Stimulated activated CD4-positive, alpha-beta T cell treated with anti-CD3 and anti-CD28 coated beads, Interleukin-12 subunit alpha, Interleukin-12 subunit beta, amount 100 ng/mL, for 24 hours (primary cell): ENCODE measurements at places on chromosomes 1 and 21.

DNA sequence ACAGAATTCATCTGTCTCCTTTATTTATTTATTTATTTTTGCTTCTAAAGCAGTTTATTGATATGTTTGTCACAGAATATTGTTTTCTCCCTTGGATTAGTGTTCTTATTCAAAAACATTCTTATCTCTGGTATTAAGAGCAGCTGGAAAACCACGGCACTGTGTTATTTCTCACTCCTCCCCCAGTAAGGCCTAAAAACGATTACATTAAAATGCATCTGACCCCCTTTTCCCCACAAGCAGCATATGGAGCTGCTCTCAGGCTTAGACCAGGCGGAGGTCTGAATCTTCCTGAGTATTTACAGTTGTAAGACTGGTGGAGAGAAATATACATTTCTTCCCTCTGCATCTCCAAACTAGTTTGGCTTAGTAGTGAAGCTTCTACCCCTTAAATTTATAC is 86.8 kb downstream of the HLX start:
- DNase-seq = no peak

DNA sequence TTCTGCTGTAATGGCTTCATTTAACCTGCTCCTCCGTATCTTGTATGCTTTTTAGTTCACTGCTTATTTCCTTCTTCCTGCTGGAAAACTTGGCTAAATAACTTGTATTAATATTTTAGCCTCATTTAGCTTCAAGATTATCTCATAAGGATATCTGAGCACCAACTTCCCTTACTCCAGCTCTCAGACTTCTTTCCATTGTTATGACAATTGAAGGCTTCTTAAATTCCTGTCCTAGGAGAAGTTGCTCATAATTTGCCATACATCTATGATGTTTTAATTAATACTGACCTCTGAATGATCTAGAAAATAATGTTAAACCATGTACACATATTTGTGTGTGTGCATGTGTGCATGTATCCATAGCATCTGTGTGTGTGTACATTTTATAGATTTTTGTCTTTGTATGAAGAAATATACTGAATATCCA is 1524.4 kb upstream of the TPTE start:
- DNase-seq = no peak

GRCh38 chr1:115329965-115330364 is 8.1 kb downstream of the NGF start:
- DNase-seq = no peak

GRCh38 chr1:192581131-192581927 is 5.8 kb downstream of the RGS1 start:
- no peak for DNase-seq

DNA sequence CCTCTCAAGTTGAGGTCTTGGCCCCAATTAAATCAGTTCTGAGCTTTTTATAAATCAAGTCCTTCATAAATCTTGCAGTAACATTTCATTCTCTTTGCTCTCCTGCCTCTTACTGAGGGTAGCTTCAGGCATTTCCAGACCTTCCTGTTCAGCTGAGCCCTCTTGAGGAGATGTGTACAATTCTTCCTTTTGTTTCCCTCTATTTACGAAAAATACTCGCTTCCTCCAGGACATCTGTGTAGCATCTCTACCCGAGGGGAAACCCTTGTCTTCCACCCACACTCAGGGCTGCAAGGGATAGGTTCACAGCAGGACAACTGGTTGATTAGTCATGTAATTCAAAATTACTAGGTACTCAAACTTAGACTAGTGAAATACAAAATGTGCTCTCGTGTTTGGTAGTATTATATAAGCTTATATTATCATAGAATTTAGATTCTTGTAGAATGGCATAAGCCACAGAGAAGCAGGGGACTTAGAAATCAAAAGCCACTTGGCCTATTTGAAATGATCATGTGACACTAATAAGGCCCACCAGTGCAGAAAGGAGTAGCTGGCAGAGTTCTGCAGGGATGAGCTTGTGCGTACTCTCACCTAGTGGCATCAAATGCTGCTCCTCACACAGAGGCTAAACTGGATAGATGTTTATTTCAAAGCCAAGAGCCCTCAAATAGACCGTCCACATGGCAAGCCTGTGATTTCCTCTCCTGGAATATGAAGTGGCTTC is 126.7 kb downstream of the GDAP2 start:
- DNase-seq = no peak

GRCh38 chr1:46284597-46285564 is 18.5 kb downstream of the LRRC41 start:
- DNase-seq = no peak

- DNase-seq = no peak
Observed at GRCh38 chr1:80445033-80445432, 1355.7 kb upstream of the ADGRL2 start.

DNA sequence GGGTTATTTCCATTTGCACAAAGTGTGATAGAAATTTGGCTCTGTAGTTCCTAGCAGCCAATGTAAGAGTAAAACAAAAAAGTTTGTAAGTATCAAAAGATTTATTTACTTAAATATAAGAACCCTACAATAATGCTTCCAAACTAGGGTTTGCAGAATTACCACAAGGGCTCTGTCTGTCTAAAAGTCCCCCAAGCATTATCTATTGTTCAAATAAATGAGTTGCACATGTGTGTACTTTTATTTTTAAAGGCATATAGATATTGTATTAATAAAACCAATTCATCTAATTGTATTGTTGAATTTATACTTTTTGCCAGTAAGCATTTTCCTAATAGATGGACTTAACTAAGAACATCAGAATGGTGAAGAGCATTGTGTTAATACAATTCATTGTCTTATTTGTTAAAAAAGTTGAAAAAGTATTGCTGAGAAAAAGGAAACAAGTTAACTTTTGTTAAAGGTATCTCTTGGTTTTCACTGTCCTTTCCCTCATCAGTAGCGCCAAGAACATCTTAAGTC is 863 bp upstream of the PTPRC start:
- no peak for DNase-seq

- DNase-seq = no peak
Observed at GRCh38 chr1:186498695-186499389, 37.9 kb upstream of the PDC start.

- no peak for DNase-seq
Observed at GRCh38 chr1:214966346-214966745, 116.2 kb upstream of the KCNK2 start.

GRCh38 chr1:22141554-22142314 is 1.2 kb downstream of the WNT4 start:
- no peak for DNase-seq

- DNase-seq = no peak
Observed at GRCh38 chr1:75067975-75068374, 66.2 kb upstream of the LHX8 start.

DNA sequence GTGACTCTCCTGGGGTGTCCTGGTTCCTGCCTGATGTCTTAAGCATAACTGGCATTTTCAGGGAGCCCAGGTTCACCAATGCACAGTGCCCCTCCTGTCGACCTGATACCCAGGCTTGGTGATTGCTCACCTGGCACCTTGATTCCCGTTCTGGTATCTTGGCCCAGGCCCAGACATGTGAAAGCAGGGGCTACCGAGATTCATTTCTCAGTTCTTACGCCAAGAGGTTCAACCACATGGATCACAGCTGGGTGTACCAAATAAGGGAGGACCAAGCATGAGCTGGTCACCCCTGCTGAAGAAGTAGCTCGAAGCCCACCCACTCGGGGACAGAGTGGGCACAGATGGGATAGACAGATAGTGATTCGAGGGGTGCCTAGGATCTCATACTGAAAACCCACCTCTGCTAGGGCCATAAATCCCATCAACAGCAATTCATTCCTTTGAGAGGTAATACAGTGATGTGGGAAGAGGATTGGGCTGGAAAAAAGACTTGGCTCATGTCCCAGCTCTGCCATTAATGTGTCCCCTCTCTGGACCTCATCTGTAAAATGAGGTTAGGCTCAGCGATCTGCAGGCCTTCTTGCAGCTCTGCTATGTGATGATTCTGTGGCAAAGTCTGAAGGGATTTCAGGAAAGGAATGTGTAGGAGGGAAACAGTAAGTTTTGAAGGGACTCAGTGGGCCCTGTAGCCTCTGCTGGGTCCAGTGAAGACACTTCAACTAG is 2.7 kb downstream of the EPHX1 start:
- DNase-seq = no peak

DNA sequence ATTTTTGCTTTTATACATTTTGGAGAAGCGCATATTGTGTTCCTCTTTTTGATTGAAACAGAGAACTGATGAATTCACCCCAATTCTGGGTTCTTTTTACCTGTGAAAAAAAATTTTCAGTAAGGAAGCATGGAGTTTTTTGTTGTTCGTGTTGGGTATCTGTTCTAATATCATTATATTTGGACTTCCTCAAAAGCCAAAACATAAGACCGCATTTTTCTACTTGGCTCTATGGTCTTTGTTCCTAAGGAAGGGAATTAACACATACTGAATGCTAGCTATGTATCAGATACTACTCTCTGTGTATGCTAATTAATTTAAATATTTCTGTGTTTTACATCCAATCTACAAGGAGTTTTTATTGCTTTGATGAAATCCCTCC is 12.9 kb downstream of the EPB41 start:
- DNase-seq = no peak

DNA sequence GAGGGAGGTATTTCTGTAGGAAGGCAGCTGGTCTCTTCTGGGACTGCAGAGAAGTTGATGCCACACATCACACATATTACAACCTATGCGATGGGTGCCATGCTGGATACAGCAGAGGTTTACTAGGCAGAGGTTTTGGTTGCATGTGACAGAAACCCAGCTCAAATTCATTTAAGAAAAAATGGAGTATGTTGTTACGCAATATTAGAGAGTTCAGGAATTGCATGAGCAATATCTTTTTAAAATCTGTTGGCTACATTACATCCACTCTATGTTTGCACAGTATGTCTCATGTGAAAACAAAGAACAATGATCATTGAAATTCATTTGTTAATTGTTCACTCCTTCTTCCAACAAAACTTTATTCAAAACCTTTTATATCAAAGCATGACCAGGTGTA is 425.2 kb downstream of the RWDD3 start:
- DNase-seq = no peak

- no peak for DNase-seq
Observed at GRCh38 chr1:27656157-27656893, 15.7 kb downstream of the IFI6 start.

DNA sequence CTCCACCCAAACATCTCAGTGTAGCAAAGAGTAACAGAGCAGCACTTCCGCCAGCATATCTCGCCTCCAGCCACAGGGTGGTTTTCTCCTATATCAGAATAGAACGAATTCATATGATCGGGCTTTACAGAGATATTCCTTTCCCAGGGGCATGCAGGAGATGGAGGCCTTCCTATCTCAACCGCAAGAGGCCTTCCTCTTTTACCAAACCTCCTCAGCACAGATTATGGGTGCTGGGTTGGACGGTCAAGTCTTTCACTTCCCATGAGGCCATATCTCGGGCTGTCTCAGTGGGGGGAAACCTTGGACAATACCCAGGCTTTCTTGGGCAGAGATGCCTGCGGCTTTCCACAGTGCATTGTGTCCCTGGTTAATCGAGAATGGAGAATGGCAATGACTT is 65.8 kb downstream of the OVGP1 start:
- no peak for DNase-seq

DNA sequence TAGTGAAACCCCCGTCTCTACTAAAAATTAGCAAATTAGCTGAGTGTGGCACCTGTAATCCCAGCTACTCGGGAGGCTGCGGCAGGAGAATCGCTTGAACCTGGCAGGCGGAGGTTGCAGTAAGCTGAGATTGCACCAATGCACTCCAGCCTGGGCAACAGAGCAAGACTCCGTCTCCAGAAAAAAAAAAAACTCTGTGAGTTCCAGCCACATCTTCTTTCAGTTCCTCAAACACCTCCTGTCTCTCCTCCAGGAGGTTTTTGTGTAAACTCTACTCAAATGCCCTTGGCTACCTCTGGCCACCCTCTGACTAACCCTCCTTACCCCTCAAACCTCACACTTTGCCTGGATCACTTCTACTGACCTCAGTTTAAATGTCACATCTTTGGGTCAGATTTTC is 38.1 kb downstream of the RCSD1 start:
- no peak for DNase-seq

DNA sequence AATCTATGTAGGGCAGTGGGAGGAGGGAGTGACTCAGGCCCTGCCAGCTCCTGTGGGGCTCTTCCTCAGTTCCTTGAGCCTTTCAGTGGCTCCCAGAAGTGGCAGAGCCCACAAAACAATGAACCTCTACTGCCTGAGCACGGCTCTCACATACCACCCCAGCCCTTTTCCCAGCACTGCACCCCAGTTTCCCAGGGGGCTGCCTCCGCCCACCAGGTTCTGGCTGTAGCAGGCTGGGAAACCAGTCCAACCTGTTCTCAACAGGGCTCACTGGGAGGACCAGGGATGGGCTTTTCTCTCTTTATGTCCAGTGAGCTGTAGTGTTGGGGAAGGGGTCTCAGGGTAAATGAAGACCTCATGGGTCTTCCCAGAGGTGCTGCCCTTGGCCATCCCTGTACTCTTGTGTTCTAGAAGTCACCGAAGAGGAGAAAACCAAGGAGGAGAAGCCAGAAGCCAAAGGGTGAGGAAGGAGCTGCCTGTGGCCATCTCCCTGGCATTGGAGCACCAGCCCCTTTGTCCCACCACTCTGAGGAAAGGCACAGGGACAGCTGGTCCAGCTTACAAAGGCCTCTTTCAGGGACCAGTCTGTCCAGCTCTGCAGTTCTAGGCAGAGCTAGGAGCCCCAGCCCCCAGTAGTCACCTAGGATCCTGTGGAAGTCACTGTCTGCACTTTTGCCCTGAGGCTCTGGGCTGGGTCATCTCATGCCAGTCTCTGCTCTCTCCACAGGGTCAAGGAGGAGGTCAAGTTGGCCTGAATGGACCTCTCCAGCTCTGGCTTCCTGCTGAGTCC is 3.5 kb downstream of the MARCKSL1 start:
- no peak for DNase-seq

GRCh38 chr1:67479146-67479891 is 49.1 kb upstream of the SERBP1 start:
- no peak for DNase-seq

GRCh38 chr1:225435957-225436392 is 8.1 kb upstream of the LBR start:
- DNase-seq = no peak

DNA sequence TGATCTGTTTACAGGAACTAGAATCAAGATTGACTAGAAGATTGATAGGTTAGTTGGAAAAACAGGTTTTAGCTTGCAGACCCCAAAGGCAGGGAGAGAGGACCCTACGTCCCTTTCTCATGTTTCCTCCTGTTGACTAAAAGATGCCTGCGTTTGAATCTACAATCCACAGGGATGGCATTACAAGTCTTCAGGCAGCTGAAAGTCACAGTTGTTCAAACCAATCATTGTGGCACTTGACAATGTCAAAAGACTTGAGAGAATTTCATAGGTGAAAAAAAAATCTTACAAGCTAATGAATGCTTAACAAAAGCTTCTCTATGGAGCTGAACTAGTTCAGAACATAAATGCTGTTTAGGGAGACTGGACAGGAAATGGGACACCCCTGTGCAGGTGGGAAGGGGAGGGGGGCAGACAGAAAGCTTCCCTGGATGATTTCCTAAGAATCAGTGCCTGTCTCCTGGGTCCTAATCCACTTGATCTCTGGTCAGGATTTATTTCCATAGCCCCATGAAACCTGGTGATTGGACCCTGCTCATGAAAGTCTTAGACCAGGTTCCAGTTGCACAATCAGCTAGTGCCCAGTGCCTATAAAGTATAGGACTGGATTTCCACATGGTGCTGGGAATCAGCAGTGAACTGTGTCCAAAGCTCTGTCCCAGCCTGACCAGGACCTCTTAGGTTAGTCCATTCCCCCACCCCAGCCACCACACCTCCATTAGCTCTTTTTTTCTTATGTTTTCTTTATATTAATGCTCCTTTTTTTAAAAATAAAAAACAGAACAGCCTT is 91.6 kb upstream of the BCAR3 start:
- no peak for DNase-seq
